GM04503 (cell line): ENCODE measurements at places on chromosomes 11 and 22.

- no peak for DNase-seq
These were observed 11.5 kb downstream of the ZDHHC5 start for GRCh38 chr11:57679396-57679795.

DNA sequence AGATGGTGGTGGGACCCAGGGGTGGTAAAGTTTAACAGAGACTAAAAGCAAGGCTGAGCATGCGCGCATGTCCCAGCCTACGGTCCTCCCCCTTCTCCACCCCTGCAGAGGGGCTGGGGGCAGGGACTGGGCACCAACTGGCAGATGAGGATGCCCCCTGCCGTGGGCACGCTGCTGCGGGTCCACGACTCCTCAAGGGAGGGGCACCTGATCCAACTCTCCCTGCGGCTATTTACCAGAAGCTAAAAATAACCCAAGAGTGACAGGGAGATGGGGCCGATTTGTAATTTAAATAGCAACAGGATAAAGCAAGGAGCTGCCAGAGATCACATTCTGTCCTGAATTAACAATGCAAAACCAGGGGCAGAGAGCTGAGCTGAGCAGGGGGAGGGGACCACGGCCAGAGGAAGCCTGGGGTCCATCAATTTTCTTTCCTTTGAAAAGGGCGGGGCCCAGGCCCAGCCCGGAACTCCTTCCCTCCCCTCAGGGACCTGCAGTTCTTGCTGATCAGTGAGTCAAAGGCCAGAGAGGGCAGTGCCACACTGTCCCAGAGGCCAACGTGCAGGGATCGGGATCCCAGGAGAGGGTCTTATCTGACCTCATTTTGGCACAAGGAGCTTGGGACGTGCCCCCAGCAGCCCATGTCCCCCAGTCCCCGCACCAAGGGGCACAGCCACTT is 8.1 kb upstream of the DGKZ start:
- no peak for DNase-seq

- no peak for DNase-seq
These were observed 114.2 kb downstream of the CACNA1I start for GRCh38 chr22:39684702-39685281.

GRCh38 chr11:35337136-35337913 is 82.0 kb downstream of the SLC1A2 start:
- peak; percentile 98 for DNase-seq

- DNase-seq: no peak
These were observed 60.9 kb downstream of the SCGB1A1 start for GRCh38 chr11:62479631-62480201.

DNA sequence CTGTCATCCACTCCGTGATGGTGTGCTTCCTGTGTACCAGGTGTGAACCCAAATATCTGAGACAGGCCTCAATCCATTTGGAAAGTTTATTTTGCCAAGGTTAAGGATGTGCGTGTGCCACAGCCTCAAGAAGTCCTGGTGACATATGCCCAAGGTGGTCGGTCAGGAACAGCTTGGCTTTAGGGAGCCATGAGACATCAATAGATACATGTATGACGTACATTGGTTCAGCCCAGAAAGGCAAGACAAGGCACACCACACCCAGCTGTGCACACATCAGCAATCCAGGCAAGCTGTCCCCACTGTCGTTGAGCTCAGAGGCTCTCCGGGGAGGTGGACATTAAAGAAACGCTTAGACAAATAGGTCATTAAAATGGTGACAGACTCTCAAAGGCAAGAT is 56.8 kb upstream of the SHANK2 start:
- DNase-seq: no peak

- DNase-seq: no peak
These were observed 1.3 kb upstream of the HDAC10 start for GRCh38 chr22:50252082-50253045.

DNA sequence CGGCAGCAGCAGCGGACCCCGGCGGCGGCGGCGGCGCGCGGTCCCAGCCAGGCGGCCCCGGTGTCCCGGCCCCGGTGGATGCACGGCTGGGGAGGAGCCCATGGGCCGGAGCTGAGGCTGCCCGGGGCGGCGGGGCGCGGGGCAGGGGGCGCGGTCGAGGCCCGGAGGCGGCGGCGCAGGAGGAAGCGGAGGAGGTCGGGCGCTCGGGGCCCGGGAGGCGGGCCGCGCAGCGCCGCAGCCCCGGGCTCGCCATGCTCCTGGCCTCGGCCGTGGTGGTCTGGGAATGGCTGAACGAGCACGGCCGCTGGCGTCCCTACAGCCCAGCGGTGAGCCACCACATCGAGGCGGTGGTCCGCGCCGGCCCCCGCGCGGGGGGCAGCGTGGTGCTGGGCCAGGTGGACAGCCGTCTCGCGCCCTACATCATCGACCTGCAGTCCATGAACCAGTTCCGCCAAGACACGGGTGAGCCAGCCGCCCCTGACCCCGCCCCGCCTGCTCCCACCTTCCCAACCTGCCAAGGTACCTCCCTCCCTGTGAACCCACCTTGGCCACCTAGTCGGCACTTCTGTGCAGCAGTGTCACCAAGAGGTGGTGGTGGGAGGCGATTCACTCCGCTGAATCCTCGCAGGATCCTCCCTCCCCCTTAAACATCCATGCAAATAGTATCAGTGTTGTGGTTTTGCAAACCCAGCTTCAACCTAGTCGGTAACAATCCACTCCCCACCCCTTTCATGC is 580 bp downstream of the DTX4 start:
- no peak for DNase-seq

DNA sequence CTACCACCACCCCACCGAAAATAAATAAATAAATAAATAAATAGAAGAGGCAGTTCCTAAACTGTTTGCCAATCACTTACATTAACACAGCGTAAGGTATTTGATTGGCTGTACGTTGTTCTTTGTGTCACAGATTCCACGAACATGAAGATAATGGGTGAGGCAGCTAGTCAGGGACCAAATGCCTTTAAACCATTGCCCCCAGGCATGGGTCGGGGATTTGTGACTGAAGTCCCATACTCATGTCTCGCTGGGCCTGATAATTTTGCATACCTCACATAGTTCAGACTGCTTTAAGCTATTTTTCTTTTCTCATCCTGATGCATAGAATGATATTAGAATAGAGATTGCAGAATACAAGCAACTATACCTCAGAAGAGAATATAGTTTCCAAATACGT is 3.6 kb upstream of the CBL start:
- no peak for DNase-seq

GRCh38 chr11:58805065-58805464 is 39.4 kb downstream of the GLYATL2 start:
- no peak for DNase-seq

- DNase-seq: no peak
These were observed 243.5 kb downstream of the ETS1 start for GRCh38 chr11:128343870-128344269.

DNA sequence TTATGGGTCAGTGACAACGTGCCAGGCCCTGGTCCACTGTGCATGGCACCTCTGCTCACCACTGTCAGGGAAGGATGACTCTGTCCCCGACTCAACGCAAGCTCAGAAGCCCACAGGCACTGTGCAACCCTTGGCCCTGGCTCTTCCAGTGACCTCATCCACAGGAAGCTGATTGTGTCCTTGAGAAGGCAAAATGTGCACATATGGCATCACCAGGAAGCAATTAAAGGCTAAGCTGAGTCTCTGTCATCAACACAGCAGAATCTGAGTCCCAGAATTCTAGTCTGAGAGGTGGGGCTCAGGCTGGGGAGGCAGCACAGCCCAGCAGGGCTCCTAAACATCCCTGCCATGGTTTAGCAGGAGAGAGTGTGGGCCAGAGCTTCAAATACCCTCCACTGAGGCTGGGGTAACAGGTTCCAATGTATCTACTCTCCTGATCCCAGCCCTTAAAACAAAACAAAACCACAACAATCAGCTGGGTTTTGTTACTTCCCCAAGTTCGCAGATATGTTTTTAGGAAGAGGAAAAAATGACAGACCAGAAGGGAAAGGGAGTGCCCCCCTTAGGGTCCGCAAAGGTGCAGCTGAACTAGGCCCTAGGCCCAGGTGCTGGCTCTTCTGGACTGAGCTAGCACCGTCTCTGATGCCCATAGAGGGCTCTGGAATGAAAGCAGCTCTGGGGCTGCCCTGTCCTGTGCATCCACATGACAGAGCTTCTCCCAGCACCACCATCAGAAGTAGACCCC is 33.5 kb upstream of the GNAZ start:
- peak; percentile 55 for DNase-seq

GRCh38 chr11:69218271-69218682 is 62.5 kb downstream of the SMIM38 start:
- no peak for DNase-seq

GRCh38 chr22:49521787-49522224 is 305.9 kb downstream of the BRD1 start:
- DNase-seq: no peak

GRCh38 chr11:101707477-101707876 is 123.7 kb upstream of the TRPC6 start:
- DNase-seq: no peak

- DNase-seq: no peak
These were observed 33.1 kb downstream of the TSPAN18 start for GRCh38 chr11:44759743-44760476.

- DNase-seq: no peak
These were observed 18.2 kb upstream of the MUC5AC start for GRCh38 chr11:1139441-1140083.

GRCh38 chr22:21642584-21643448 is 714 bp downstream of the SDF2L1 start:
- DNase-seq: no peak

- no peak for DNase-seq
These were observed 320 bp upstream of the PHLDA2 start for GRCh38 chr11:2929531-2929949.

- no peak for DNase-seq
These were observed 41.8 kb downstream of the OSBPL5 start for GRCh38 chr11:3123305-3123704.

DNA sequence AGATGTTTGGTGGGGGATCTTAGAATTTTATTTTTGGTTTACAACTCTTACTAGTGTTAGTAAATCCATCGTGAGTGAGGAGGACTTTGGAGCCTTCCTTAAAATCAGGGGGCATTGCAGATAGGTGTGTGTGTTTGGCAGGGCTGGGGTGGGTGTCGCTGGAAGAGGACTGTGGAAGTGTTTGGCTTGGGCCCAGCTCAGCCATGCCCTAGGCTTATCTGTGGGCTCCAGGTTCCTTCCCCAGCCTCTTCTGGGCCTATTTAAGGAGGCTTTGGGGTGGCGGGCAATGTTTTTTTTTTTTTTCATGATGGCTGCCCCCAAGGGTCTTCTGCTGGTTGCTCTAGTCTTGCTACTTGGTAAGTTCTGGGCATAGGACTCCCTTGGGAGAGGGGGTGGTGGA is 22.1 kb downstream of the MTFP1 start:
- DNase-seq: no peak

GRCh38 chr11:47905358-47906059 is 57.4 kb upstream of the NUP160 start:
- no peak for DNase-seq

DNA sequence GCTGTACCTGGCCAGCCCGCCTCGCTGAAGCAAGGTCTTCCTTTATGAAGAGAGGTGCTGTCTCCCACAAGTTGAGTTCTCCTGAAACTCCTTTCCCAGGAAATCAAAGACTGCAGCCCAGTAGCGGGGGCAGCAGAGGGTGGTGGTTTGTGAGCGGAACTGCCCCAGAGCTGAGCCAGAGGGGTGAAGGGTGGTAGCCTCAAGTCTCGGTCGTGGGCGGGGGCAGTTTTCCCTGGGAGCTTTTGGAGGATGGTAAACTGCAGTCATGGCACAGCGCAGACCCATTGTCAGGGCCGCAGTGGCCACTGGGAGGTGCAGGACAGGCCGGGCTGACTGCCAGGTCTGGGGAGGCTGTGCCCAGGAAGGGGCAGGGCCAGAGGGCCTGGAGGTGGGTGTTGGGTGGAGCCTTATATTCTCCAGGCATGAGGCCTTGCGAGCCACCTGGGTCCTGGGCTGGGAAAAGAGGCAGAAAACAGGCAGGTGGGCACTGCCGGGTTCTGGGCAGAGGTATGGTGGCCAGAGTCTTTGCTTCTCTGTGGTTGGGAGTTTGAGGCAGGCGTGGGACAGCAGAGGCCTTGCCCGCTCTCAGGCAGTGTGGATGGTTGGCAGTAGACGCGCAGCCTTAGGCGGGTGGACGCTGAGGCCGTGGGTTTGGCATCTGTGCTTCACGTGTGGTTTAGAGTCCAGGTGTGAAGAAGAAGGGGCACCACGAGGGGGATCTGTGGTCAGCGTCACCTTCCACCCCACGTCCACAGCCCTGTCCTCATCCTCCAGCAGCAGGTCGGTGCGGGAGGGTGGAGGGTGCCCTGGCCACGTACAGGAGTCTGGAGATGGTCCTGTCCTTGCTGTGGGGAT is 1176.4 kb downstream of the BRD1 start:
- DNase-seq: no peak

- DNase-seq: no peak
These were observed 218.3 kb downstream of the BRD1 start for GRCh38 chr22:49609207-49609876.

DNA sequence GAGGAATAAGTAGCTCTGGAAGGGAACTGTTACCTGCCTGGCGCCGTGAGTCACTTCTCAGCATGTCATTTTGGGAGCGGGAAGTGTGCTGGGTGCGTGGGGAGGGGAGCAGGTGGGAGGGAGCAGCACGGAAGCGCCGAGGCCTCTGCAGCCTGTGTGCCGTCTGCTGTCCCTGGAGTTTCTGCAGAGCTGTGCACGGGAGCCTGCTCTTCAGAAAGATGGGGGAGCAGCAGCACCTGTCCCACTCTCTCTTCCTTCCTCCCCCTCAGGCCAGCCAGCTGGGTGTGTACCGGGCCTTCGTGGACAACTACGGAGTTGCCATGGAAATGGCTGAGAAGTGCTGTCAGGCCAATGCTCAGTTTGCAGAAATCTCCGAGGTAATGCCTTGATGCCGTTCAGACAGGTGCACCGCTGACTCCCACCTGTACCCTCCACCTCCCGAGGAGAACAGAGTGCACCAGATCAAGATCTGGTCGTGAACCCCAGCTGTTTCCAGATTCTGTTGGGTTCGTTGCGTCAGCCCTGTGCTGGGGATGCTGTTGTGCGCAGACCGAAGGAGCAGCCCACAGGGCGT is 87.9 kb downstream of the BCR start:
- DNase-seq: no peak

- DNase-seq: peak; percentile 27
These were observed 41.4 kb upstream of the NFAM1 start for GRCh38 chr22:42473484-42474193.

DNA sequence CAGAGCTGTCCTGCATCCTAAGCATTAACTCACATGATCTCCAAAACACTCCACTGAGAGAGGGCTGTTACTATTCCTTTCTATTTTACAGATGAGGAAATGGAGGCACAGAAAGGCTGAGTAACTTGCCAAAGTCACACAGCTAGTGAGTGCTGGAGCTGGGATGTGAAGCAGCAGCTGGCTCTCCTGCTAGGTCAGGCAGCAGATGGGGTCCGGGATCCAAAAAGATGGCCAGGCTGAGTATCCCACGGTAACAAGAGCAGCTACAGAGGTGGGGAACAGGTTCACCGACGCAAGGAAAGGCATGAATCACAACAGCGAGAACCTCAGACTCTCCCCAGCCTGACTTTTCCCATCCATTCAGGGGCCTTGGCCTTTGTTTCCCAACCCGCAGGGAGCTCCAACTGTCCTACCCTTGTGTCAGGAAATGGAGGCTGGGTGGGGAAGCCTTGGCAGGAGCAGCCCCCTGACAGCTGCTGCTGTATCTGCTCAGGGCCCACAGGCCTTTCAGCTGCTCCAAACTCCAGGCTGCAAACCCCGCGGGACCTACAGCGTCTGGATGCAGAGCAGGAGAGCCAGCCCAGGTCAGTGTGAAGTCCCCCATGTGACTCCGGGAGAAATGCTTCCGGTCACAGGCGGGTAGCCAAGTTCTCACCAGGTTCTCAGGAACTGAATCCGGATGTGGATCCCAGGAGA is 29.5 kb downstream of the DKK3 start:
- DNase-seq: peak; percentile 57

- DNase-seq: peak; percentile 68
These were observed 750 bp upstream of the LARGE1 start for GRCh38 chr22:33920927-33921524.

GRCh38 chr11:17802491-17802890 is 67.9 kb downstream of the KCNC1 start:
- no peak for DNase-seq
